ENCODE measurements at places on chromosomes 12 and 14.

DNA sequence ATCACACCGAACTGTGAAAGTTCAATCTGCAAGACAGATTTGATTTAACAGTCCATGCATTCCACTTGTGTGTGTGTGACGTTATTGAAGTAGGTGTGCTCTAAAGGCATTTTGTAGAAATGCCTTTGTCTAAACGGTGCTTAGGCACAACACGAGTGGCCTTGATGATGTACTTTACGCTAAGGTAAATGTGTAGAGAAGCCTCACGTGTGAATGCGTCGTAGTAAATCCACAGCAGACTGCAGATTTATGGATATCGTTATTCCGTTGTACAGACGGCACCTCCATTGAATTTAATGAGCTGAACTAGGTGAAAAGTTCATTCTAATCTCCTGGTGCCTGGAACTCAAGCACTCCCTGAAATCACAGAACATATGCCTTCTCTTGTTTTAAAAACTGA lies 202.8 kb upstream of the STXBP6 start:
- no peak for DNase-seq

- no peak for DNase-seq
Measured at GRCh38 chr14:104924421-104925213, at the start of gene PLD4. Gene PLD4 (plus strand): TSS chr14:104924879. CDS start chr14:104927141, 2,262 bp downstream.

DNA sequence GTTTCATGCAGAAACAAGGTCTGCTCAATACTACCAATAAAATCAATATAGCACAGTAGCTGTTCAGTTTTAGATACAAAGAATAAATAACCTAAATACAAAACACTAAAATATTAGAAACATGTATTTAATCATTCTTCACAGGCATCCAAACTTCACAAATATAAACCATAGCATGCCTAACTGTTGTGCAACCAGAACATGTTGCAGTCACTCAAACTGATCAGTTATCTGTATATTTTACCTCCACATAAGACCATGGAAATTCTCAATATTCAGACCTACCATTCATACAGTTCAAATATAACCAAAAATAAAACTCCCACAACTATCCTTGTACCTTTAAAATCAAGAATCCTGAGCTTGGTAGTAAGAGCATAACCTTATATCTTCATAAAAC lies 83.1 kb upstream of the PAWR start:
- no peak for DNase-seq

DNA sequence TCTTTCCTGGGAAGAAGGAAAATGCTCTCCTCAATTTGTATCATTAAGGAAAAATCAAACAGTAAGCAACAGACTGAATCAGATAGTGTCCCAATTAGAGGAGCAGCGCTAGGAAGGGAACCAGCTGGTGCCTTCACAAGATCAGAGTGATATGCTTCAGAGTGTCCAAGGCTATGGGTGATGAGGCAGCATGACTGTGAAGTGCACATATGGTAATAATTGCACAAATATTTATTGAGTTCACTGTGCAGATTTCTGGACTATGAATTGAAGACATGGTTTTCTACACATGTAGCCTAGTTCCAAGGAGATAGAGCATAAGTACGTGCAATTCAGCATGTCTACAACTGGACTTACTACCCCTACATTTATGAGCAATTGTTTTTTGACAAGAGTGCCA lies 78.8 kb upstream of the EVL start:
- DNase-seq: no peak

DNA sequence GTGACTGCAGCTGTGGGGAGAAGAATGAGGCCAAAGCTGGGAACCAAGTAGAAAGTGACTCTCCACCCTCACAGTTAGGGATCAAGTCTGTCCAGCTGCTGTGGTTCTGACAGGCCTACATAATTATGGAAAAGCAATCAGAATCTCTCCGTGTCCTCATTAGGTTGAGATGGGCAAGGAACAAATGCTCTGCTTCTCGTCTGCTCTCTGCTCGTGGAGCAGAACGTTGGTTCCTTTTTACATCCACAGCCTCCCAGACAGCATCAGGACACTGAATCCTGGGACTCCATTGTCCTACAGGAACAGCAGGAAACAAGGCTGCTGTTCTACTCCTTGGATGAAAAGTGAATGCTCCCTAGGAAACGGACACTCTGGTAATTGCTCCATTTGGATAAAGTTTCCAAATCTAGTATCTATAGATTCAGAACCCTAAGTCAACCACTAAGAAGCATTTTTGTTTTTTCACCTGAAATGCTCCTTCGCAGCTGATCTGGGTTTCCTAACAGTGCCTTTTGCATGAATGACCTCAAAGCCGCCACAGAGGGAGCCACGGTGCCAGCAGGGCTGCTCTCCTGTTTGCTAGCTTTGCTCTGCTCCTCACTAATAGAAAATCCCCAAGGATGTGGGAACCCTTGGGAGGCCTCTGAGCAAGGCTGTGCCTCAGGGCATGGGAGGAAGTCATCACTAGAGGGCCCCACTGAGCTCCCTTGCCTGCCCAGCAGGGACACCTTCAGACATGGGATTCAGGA lies 102.0 kb downstream of the EGLN3 start:
- DNase-seq: peak; percentile 51

Data from SW480 (cell line).